ENCODE measurements at places on chromosomes 16 and 17.

GRCh38 chr16:77499373-77500285, 64.8 kb upstream of the ADAMTS18 start:
- no peak for DNase-seq

DNA sequence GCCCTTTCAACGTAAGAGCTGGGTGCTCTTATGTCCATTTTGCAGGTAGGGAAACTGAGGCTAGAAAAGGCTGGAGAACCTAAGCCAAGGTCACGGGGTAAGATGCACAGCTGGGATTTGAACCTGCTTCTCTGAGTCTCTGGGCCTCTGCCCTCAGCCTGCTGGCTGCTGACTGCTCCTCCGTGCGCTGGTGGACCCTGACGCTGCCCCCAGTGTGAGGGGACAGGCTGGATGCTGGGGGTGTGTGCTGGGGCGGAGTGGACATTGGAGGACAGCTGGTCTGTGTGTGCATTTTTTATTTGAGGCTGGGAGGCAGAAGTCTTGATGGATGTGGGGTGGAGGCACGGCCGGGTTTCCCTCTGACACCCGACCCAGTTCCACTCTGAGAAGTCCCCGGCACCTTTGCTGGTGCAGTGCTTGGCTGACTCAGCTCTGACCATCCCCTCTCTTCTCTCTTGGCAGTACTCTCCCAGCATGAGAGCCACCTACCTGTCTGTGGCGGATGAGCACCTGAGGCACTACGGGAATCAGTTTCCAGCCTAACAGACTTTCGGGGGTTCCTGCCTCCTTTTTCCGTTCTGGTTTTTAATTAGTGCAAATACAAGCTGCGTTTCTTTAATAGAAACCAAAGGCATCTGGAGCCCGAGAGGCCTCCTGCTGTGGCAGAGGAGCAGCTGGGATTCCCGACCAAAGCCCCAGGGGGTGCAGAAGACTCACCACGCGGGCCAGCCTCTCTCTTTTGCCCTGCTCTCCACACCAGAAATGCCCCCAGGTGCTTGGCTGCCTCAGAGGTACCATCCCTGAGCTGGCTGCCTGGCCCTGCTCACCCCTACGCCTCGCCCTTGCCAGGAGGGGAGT, 14.1 kb upstream of the DNAI2 start:
- DNase-seq = no peak

GRCh38 chr16:31253642-31254045, 6.1 kb upstream of the ITGAM start:
- peak; percentile 94 for DNase-seq

GRCh38 chr17:69477903-69478266, 63.4 kb downstream of the MAP2K6 start:
- DNase-seq = no peak

GRCh38 chr17:50347117-50347893, 1.4 kb downstream of the XYLT2 start:
- DNase-seq = no peak

DNA sequence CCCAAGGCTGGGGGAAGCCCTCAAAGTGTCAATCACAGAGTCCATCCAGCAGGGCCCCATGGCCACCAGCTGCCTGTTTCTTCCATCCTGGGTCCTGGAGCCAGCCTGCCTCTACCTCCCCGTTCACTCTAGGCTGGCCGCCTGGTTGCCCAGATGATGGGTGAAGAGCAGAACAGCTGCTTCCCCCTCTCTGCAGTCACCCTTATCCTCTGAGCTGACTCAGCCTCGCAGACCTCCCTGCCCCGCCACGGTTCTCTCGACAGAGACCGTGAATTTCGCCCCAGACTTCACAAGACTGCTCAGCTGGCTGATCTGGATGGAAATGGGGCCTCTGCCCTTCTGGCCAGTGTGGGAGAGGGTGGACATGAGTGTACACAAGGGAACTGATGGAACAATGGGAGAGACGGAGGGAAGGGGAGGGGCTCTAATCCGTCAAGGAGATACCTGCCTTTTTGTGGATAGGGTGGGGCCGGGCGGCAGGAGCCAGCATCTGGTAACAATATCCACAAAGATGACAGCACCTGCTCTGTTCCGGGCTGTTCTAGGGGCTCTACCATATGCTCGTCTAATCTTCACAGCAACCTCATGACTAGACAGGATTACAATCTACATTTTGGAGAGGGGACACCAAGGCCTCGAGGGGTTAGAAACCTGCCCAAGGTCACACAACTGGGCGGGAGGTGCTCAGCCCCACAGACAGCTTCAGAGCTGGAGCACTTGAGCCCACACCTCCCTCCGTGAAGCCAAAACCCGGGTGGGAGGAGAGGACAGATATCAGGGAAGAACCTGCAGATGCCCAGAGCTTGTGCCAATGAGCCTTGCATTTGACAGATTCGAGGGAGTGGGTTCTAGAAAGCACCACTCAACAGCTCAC, 136.0 kb downstream of the SDK2 start:
- no peak for DNase-seq

- no peak for DNase-seq
These were observed 63.5 kb upstream of the LGALS9 start for GRCh38 chr17:27567563-27567859.

DNA sequence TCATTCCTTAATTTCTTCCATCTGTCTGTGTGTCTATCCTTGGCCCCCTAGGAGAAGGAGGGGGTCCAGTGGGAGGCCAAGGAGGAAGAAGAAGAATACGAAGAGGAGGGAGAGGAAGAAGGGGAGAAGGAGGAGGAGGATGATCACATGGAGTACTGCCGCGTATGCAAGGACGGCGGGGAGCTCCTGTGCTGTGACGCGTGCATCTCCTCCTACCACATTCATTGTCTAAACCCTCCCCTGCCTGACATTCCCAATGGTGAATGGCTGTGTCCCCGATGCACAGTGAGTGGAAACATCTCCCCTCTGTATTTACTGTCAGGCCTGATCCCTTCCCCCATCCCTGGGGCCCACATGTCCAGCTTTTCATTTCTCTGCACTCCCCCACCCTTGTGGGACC, 6.3 kb downstream of the CHD3 start:
- no peak for DNase-seq

GRCh38 chr16:2438121-2438520, 8.9 kb downstream of the CCNF start:
- no peak for DNase-seq

- no peak for DNase-seq
These were observed 78.0 kb upstream of the ZNF750 start for GRCh38 chr17:82917699-82918345.

DNA sequence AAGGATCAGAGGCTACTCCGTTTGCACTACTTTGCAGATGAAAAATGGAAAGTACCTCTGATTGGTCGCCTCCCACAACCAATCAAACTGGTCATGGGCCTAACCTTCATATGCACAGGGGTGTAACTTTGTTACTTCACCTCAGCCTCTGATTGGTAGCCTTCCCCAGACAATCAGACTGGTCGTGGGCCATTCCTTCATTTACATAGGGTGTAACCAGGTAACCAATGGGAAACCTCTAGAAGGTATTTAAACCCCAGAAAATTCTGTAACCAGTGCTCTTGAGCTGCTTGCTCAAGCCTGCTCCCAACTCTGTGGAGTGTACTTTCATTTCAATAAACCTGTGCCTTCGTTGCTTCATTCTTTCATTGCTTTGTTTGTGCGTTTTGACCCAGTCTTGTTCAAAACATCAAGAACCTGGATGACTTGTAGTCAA, 39.2 kb upstream of the USP22 start:
- peak; percentile 47 for DNase-seq

GRCh38 chr16:22670044-22670536, 143.9 kb upstream of the HS3ST2 start:
- DNase-seq = no peak

DNA sequence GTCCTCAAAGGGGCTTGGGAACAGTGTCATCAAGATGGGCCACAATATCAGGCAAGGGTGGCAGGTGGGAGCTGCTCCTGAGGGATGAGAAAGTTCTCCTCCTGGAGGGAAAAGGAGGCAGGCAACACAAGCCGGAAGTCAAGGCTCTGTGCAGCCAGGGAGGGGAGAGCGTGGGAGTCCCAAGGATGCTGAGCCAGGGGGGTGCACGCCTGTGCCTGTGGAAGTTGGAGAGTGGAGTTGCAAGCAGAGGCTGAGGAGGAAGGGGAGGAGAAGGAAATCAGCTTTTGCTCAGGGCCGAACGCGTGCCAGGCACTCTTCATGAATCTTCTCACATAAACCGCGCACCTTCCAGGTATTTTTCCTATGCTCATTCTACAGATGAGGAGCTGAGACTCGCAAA, 7.4 kb upstream of the SLC13A2 start:
- DNase-seq = no peak

DNA sequence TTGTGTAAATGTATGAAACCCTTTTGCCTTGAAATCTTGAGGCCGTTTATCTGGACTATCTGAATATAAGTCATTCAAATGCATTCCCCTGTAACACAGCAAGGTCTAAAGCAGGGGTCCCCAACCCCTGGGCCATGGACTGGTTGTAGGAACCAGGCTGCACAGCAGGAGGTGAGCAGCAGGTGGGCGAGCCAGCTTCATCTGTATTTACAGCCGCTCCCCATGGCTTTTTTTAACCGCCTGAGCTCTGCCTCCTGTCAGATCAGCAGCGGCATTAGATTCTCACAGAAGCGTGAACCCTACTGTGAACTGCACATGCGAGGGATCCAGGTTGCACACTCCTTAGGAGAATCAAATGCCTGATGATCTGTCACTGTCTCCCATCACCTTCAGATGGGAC, 24.1 kb downstream of the DNAH3 start:
- no peak for DNase-seq

GRCh38 chr17:70080541-70081347, 5.7 kb downstream of the KCNJ16 start:
- DNase-seq = no peak

- no peak for DNase-seq
These were observed 1.3 kb downstream of the RNF157 start for GRCh38 chr17:76238847-76239537.

GRCh38 chr17:34671191-34671590, 91.8 kb downstream of the TMEM132E start:
- DNase-seq = no peak

GRCh38 chr17:61453566-61454380, 1.6 kb downstream of the TBX4 start:
- no peak for DNase-seq

- DNase-seq = peak; percentile 51
These were observed 631 bp downstream of the TRAF7 start for GRCh38 chr16:2155977-2156848.

- no peak for DNase-seq
These were observed 20.9 kb upstream of the VWA3A start for GRCh38 chr16:22071331-22071910.

GRCh38 chr16:27096375-27096774, 29.6 kb downstream of the C16orf82 start:
- no peak for DNase-seq

DNA sequence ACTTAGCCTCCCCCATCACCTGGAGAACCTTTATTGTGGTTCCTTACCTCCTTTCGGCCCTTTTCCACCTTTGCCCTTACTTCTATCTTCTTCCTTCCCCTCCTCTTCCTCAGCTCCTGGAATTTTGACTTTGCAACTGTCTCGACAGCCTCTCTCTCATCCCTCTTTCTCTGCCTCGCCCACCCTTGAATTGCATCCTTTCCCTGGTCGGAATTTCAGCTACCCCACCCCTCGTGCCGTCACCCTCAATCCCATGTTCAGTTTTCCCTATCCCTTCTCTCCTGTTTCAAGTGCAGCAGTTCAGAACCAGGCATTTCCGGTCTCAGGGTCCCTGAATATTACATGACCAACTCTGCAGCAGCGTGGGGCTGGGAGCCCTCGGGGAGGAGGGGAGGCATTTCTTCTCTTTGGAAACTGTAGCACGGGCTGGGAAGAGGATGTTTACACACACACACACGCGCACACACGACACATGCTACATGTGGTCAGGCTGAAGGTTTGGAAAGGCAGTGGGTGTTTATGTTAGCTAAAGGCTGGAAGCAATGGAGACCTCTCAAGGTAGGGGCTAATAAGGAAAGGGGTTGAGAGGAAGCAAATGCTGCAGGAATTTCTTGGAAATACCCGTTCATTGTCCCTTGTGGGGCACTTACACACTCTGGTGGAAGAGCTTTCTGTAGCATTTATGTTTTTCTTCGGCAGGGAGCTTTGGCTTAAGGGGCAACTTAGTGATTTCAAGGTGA, 971 bp downstream of the MINK1 start:
- peak; percentile 62 for DNase-seq

- no peak for DNase-seq
These were observed 3.8 kb upstream of the DEF8 start for GRCh38 chr16:89944773-89945172.

- DNase-seq = no peak
These were observed 9.8 kb downstream of the NHERF1 start for GRCh38 chr17:74757931-74758847.

DNA sequence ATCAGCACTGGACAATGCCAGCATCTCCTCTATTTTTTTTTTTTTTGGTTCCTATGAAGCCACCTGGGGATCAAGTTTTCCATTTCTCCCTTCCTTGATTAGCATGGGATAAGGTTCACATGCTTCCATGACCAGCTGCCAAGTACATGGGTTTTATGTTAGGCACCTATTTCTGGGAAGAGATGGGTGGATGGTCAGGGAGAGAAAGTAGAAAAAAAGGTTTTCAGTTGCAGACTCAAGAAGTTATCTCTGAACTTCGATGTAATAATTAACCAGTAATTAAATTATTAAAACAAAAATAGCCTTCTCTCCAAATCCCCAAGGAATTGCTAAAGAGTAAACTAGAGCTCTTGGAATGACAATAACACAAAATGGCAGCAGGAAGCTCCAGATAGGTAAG, 164.9 kb upstream of the MAF start:
- DNase-seq = no peak

DNA sequence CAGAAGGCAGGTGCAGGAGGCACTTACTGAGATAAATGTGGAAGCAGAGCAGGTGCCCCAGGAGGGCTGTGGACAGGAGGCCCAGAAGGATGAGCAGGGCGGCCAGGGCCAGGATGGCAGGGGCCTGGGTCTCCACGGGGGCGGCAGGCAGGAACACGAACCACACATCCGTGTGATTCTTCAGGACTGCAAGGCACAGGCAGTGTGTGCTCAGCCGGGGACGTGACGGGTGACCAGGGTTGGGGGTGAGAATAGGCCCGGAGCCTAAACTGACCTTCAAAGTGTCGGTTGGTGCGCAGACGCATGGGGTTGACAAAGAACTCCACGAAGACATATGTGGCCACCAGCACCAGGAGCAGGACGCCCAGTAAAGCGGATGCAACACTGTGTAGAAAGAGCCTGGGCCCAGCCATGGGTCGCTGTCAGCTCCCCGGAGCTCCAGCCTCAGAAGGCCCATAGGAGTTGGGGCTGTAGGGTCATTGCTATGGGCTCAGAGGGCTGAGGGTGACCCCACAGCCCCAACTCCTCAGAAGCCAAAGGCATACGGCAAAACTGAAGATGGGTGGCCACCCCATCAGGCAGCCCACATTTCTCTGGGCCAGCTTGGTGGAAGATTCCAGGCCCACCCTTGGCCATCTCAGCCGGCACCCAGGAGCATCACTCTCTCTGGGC, 5.4 kb upstream of the TPPP3 start:
- no peak for DNase-seq

GRCh38 chr17:77426676-77427386, 286.1 kb downstream of the SEC14L1 start:
- peak; percentile 81 for DNase-seq

DNA sequence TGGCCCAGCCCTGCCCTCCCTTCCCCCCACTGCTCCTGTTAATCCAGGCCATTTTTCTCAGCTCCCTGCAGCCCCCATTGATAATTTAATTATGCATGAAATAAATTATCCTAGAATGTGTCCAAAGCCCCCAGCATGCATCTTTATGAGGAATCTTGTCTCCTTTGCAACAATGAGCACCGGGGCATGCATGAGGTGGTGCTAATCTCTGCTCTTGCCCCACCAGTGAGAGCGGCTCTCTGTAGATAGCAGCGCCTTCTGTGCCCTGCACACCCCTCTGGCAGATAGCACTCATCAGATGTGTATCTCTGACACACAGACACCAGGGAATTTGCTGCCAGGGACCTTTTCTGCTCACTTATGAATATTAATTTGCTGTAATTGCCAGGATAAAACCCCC, 140.2 kb upstream of the CDC42EP4 start:
- DNase-seq = no peak

All from OCI-M1 (cell line).